ENCODE measurements at places on chromosomes 1 and 21. TPM values are rescaled to one million over a fixed set of nuclear protein-coding genes. Genes with fewer than 3 reads are reported as not detected.
A peak's percentile ranks its signal among the peaks of the same experiment; 100 is the strongest.

- H3K27ac ChIP-seq = no peak overlapping the region
- no peaks in the 10 kb centered on the region for H3K4me1 ChIP-seq
- H3K36me3 ChIP-seq = no peaks in the 10 kb centered on the region
- H3K27me3 ChIP-seq = no peaks in the 10 kb centered on the region
- no peak for DNase-seq
These were observed 153.8 kb downstream of the ADGRL2 start for GRCh38 chr1:81954534-81955020.

DNA sequence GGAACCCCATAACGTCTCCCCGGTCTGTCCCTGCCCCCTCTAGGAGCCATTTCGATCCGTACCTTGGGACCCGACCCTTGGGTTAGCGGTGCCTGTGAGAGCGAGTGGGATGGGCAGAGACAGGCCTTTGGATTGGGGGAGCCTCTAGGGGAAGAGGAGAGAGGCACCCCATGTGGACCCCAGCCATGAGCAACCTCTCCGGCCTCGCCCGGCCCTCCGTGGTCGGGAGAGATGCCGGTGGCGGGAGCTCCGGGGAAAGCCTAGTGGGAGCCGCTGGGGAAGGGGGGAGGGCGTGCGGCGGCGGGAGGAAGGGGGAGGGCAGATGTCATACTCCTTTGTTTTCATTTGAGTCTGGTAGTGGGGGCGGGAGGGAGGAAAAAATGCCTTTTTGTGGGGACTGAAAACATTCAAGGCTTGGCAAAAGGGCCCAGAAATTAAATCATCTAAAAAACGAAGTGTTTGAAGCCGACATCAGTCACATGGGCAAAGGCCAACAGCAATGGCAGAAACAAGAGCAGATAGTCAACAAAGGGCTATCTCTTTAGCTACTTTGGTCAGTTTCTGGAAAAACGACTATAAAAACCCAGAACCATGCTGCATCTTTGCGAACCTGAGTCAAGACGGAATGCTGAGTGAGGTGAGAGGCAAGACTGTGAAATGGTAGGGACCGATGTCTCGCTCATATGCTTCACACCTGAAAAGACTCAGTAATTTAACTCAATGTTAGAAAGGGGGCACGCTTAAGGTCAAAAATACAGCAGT lies 758 bp downstream of the PTBP2 start:
- H3K36me3 ChIP-seq = peaks cover 31% of the 10 kb centered on the region
- no peaks in the 10 kb centered on the region for H3K27me3 ChIP-seq
- peak overlapping the region; percentile 73 for H3K27ac ChIP-seq

- no peaks in the 10 kb centered on the region for H3K4me1 ChIP-seq
- no peaks in the 10 kb centered on the region for H3K36me3 ChIP-seq
- no peaks in the 10 kb centered on the region for H3K27me3 ChIP-seq
- H3K4me3 ChIP-seq = no peak overlapping the region
These were observed 170.7 kb downstream of the NEGR1 start for GRCh38 chr1:72111662-72112061.

Gene PADI2
- not detected for total RNA-seq

Gene CALML6
- total RNA-seq = 0.32 TPM

Gene RNF223
- total RNA-seq = not detected

GRCh38 chr1:92502247-92502646 lies 15.5 kb upstream of the GFI1 start:
- no peak for DNase-seq
- H3K4me1 ChIP-seq = peaks cover 5% of the 10 kb centered on the region
- no peak overlapping the region for H3K27ac ChIP-seq
- H3K36me3 ChIP-seq = no peaks in the 10 kb centered on the region
- H3K4me3 ChIP-seq = no peak overlapping the region

Gene SHC1
- 35.3 TPM for total RNA-seq

DNA sequence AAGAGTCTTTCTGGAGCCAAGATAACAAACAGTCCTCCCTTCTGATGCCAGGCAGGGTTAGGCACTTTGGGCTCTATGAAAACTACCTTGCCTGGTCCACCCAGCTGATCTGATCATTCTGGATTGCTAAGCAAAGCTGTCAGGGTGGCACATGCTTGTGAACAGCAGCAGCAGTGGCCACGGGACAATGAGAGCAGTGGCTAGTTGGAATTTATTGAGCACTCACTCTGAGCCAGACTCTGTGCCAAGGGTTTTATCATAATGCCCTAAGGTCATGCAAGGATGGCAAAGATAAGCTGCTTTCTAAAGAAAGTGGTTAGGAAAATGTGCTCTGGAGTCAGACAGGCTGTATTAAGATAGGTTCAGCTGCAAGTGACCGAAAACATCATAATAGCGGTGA lies 390.4 kb upstream of the VAMP3 start:
- H3K27ac ChIP-seq = no peak overlapping the region
- H3K4me1 ChIP-seq = peaks cover 29% of the 10 kb centered on the region

GRCh38 chr1:230754796-230755195 lies 7.6 kb downstream of the CAPN9 start:
- H3K27me3 ChIP-seq = no peaks in the 10 kb centered on the region
- H3K36me3 ChIP-seq = no peaks in the 10 kb centered on the region
- no peak overlapping the region for H3K4me3 ChIP-seq
- no peak overlapping the region for H3K27ac ChIP-seq
- no peak for DNase-seq

GRCh38 chr1:163656095-163656759 lies 334.5 kb downstream of the NUF2 start:
- no peaks in the 10 kb centered on the region for H3K27me3 ChIP-seq
- no peaks in the 10 kb centered on the region for H3K36me3 ChIP-seq
- H3K4me1 ChIP-seq = no peaks in the 10 kb centered on the region
- no peak overlapping the region for H3K4me3 ChIP-seq
- no peak for DNase-seq

DNA sequence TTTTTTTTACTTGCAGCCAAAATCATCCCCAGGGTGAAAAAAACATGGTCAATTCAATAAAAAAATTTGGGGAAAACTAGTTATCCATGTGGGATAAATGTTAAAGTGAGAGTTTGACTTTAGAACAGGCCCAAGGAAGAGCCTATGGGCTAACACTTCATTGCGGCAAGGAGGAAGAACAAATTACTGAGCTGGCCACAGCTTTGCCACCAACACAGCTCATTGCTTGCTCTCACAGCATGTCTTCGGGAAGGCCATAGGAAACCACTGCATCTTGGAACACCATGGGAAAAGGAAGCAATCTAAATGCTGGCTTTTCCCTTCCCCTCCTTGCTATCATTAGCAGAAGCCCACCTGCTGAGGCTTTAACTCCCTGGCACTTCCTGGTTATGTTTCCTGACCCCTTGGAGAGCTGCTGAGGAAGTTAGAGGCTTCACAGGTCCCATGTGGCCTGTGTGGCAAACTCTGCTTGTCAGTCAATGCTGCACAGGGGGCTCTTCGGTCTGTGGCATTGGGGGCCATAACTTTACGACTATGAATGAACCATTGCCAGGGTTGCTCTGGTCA lies 86.0 kb downstream of the SLC25A24 start:
- DNase-seq = peak; percentile 49
- no peak overlapping the region for H3K27ac ChIP-seq
- H3K27me3 ChIP-seq = no peaks in the 10 kb centered on the region
- no peak overlapping the region for H3K4me3 ChIP-seq
- H3K36me3 ChIP-seq = no peaks in the 10 kb centered on the region

Gene LCK
- 26.1 TPM for total RNA-seq

GRCh38 chr1:12087797-12088314 lies 24.8 kb downstream of the TNFRSF8 start:
- H3K27me3 ChIP-seq = no peaks in the 10 kb centered on the region
- H3K27ac ChIP-seq = no peak overlapping the region
- H3K4me3 ChIP-seq = no peak overlapping the region

DNA sequence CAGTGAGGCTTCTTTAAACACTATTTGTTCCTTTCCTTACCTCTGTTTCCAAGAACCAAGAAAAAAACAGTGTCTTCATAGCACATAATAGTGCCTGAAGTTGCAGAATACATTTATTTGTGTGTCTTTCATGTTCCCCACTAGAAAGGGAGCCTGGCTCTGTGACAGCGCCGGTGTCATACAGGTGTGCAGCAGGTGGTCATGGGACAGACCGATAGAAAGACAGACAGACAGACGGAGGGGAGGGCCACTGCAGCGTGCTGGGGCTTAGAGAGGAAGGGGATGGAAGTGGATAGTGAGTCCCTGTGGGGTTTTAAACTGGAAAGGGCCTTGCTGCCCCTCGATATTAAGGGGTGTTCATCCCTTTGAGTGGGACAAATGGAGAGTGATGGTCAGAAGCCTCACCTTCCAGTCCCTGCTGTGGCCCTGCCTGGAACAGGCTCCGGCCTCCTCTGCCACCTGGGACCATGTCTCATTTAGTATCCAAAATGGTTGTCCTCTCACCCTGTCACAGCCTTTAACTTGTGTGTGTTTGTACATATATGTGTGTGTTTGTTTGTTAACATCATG lies 152.9 kb downstream of the PGBD5 start:
- no peak overlapping the region for H3K4me3 ChIP-seq
- DNase-seq = no peak
- no peaks in the 10 kb centered on the region for H3K4me1 ChIP-seq
- H3K27ac ChIP-seq = no peak overlapping the region
- H3K36me3 ChIP-seq = no peaks in the 10 kb centered on the region

GRCh38 chr1:93567255-93567918 lies 114.2 kb downstream of the BCAR3 start:
- no peak overlapping the region for H3K27ac ChIP-seq
- no peaks in the 10 kb centered on the region for H3K36me3 ChIP-seq
- H3K4me1 ChIP-seq = no peaks in the 10 kb centered on the region

DNA sequence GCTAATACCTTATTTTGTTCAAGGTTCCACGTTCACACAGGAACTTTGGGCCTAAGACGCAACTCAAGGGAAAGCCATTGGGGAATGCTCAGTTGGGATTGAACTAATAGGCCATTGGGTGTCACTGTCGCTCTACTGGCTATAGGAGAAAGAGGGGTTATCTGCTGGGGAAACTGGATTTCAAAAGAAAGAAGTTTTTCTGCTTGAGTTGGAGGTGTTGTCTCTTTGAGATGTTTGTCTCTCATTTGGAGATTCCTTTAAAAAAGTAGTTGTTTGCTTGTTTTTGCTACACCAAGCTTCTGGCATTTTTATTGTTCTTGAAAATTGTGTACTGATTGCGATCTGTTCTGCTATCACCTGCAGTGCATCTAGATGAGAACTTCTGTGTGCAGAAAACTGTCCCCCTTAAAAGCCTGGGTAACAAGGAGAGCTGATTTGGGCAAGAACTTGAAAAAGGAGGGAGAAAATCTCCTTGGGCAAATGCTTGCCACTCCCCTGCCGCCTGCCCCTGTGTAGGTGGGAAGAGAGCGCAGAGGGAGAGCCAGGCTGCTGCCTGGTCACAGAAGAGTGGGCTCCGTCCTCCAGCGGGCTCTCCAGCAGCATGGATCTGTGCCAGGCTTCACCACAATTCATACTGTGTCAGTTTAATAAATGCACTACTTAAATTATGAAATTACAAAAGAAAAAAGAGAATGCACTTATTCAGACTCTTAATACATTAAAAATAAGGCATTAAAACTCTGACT lies 39.9 kb downstream of the PEX14 start:
- no peak overlapping the region for H3K4me3 ChIP-seq
- peak; percentile 52 for DNase-seq
- no peaks in the 10 kb centered on the region for H3K36me3 ChIP-seq
- H3K27ac ChIP-seq = no peak overlapping the region
- peaks cover 32% of the 10 kb centered on the region for H3K4me1 ChIP-seq

GRCh38 chr1:219331424-219331823 lies 157.7 kb downstream of the LYPLAL1 start:
- H3K27me3 ChIP-seq = no peaks in the 10 kb centered on the region
- H3K36me3 ChIP-seq = no peaks in the 10 kb centered on the region
- no peaks in the 10 kb centered on the region for H3K4me1 ChIP-seq
- DNase-seq = no peak

GRCh38 chr1:110829955-110830553 lies 42.9 kb upstream of the CD53 start:
- no peaks in the 10 kb centered on the region for H3K36me3 ChIP-seq
- no peaks in the 10 kb centered on the region for H3K27me3 ChIP-seq
- H3K4me3 ChIP-seq = no peak overlapping the region
- peak; percentile 82 for DNase-seq

- H3K36me3 ChIP-seq = no peaks in the 10 kb centered on the region
- H3K4me3 ChIP-seq = no peak overlapping the region
- no peaks in the 10 kb centered on the region for H3K4me1 ChIP-seq
- no peak overlapping the region for H3K27ac ChIP-seq
These were observed 248.6 kb downstream of the OLFM3 start for GRCh38 chr1:101748077-101748476.

GRCh38 chr1:96234299-96234698 lies 487.3 kb upstream of the PTBP2 start:
- no peaks in the 10 kb centered on the region for H3K4me1 ChIP-seq
- no peaks in the 10 kb centered on the region for H3K27me3 ChIP-seq
- H3K4me3 ChIP-seq = no peak overlapping the region
- no peaks in the 10 kb centered on the region for H3K36me3 ChIP-seq

DNA sequence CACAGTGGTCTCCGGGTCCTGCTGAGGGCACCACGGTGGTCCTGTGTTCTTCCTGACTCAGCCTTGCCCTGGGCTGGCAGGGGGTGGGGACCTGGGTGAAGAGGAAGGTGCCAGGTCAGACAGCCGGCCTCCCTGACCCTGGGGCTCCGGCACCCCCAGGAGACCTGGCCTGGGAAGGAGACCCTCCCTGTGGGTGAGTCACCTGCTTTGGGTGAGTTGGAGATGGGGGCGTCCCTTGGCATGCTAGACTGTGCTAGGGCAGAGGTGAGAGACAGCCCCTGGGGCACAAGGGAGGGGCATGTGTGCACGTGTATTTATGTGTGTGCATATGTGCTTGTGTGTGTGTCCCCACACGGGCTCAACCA lies 23.4 kb downstream of the SPSB1 start:
- H3K36me3 ChIP-seq = no peaks in the 10 kb centered on the region
- no peak overlapping the region for H3K27ac ChIP-seq
- H3K4me3 ChIP-seq = no peak overlapping the region
- DNase-seq = no peak
- no peaks in the 10 kb centered on the region for H3K27me3 ChIP-seq
- peaks cover 15% of the 10 kb centered on the region for H3K4me1 ChIP-seq

GRCh38 chr1:237712082-237712481 lies 178.6 kb downstream of the ZP4 start:
- H3K27ac ChIP-seq = no peak overlapping the region
- DNase-seq = no peak
- no peaks in the 10 kb centered on the region for H3K36me3 ChIP-seq
- no peak overlapping the region for H3K4me3 ChIP-seq

Gene SCP2
- total RNA-seq = 81.3 TPM

DNA sequence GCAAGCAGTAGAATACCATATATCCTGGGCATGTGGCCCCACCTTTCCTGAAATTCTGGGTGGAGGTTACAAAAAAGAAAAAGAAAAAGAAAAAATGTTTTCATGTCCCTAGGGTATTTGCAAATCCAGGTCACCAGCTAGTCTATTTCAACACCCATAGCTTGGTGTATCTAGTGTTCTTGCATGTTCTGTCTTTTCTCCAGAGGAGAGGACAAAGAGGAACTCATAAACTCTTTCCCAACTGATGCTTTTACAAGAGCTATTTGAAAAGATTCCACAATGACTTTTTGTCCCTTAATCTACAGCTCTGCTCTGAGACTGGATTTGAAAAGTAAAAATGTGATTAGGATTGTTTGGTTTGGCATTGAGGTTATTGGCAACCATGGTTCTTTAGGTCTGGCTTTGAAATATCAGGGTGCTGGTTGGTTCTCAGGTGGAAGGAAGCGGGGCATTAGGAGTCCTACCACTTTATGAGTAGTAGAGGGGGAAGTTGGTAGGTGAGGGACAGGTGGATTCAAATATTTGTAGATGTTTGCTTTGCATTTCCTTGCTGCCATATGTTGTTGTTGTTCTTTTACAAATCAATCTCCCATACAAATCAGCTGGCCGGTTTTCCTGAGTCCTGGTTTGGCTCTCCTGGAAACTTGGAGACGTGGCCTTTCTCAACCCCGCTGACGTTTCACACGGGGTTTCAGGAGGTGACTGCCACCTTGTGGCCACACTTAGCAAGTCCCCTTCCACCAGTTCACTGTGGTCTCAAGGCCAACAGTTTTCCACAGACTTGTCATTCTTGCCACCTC lies 126.7 kb upstream of the KIAA0040 start:
- DNase-seq = peak; percentile 87
- no peak overlapping the region for H3K4me3 ChIP-seq
- H3K36me3 ChIP-seq = no peaks in the 10 kb centered on the region

Data from Karpas-422 (cell line).